ENCODE measurements at places on chromosomes 11 and 22. TPM values are rescaled to one million over a fixed set of nuclear protein-coding genes. Genes with fewer than 3 reads are reported as not detected.

Gene SLC43A1
- 16.8 TPM for total RNA-seq

Gene CSTPP1
- total RNA-seq: 11.6 TPM

Gene GGTLC3
- total RNA-seq: not detected

Gene ACTN3
- total RNA-seq: 0.14 TPM

Gene DAGLA
- total RNA-seq: 1.3 TPM

Gene GRK3
- total RNA-seq: 0.74 TPM

Gene APOA1
- total RNA-seq: 1.4 TPM

Gene ACAT1
- 101 TPM for total RNA-seq

Measured in smooth muscle cell of bladder (primary cell).